Stimulated activated CD8-positive, alpha-beta memory T cell treated with anti-CD3 and anti-CD28 coated beads, Interleukin-4, amount 100 ng/mL, for 4 hours (primary cell): ENCODE measurements at places on chromosomes 12 and 14.

DNA sequence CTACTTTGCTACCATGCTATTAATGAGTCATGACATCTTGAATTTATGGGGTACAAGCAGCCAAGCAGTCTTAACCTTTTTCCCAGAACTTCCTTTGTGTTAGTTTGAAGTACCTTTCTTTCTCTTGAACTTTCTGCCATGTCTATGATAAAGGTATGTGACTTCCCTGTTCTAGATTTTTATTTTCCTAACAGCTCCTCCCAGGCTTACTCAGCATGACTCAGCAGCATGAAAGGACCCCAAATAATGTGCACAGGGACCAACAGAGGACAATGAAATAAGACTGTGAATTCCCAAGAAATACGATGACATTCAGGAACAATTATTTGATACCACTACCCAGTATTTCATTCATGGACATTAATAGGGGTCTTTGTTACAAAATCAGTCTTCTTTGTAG is 60.0 kb downstream of the TTC6 start:
- DNase-seq, result no peak

GRCh38 chr14:96089401-96089800 is 50.2 kb downstream of the C14orf132 start:
- DNase-seq, result no peak

DNA sequence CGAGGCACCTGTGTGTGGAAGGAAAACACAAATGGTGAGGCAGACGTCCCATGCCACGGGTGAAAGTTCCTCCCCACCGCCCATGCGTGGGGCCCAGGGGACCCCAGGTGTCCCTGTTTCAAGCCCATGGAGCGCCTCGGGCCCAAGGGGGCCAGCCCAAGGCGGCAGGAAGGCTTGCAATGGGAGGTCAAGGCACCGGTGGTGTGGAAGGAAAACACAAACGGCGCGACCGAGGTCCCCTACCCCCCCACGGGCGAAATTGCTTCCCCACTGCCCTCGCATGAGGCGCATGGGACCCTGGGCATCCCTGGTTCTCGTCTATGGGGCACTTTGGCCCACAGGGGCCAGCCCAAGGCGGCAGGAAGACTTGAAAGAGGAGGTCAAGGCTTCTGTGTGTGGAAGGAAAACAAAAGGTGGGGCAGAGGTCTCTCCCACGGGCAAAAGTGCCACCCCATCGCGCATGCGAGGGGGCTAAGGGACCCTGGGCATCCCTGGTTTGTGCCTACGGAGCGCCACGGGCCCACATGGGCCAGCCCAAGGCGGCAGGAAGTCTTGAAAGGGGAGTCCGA is 379.4 kb downstream of the ALG10 start:
- DNase-seq, result no peak

- DNase-seq, result no peak
Measured at GRCh38 chr14:100740196-100740825, 13.6 kb downstream of the DLK1 start.

- DNase-seq, result no peak
Measured at GRCh38 chr14:43359317-43359716, 1147.8 kb downstream of the FSCB start.

DNA sequence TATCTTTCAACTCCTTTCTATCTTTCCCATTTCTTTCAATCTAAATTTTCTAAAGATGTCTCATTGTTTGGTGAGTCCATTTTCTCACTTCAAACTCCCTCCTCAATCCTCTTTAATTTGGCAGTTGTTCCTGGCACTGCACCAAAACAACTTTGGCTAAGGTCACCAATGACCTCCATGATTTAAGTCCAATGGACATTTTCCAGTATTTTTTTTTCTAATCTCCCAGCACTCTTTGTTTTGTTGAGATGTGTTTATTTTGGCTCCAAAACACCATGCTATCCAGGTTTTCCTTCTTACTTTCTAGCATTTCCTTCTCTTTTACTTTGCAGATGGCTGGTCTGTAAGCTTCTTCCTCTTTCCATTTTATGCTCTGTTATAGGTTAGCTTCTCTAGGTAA is 42.5 kb upstream of the OTOGL start:
- no peak for DNase-seq

DNA sequence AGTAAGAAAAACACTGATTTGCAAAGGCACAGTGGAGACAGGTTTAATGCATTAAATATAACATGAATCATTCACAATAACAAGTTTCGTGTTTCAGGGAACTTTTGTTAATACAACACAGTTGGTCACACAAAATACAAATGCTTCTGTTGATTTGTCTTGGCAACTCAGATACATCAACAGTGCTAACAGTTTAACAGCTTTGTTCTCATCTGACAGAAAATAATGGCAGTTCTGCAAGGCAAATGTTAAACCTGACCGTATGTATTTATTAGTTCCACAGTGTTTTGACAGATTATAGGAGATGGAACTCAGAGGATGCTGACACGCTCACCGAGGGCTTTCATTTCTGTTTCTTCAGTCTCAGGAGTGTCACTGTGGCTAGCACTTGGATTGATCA is 350.7 kb downstream of the PRKD1 start:
- no peak for DNase-seq

- DNase-seq, result no peak
Measured at GRCh38 chr14:50113381-50114035, 2.9 kb downstream of the VCPKMT start.

DNA sequence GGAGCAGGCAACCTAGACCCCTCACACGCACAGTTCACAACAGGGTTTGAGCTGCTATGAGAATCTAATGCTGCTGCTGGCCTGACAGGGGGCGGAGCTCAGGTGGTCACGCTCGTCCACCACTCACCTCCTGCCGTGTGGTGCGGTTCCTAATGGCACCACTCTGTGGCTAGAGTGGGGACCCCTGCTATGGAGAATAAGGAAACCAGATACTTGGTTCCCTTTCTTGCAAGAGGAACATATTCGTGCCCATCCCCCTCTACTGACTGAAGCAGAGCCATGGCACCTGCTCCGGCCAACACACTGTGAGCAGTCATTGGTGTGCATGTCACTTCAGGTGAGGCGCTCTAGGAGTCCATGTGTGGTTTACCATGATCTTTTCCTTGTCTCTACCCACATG is 30.4 kb upstream of the RIMBP2 start:
- no peak for DNase-seq

GRCh38 chr14:101247842-101248725 is 313.2 kb upstream of the DIO3 start:
- DNase-seq, result no peak

DNA sequence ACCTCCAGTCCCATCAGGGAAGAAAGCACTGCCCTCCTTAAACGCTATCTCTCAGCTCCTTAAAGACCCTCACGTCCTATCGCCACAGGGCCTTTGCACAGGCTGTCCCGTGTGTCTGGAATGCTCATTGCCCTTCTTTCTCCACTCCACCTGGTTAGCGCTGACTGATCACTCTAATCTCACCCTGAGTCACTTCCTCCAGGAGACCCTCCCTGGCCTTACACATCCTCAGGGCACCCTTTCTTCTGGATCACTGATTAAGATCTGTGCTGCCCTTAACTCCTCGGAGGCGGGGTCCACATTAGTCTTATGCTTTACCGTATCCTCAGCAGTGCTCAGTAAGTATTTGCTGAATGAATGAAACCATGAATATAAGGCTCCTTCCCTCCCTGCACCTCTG is 94.7 kb downstream of the SYNE3 start:
- no peak for DNase-seq

DNA sequence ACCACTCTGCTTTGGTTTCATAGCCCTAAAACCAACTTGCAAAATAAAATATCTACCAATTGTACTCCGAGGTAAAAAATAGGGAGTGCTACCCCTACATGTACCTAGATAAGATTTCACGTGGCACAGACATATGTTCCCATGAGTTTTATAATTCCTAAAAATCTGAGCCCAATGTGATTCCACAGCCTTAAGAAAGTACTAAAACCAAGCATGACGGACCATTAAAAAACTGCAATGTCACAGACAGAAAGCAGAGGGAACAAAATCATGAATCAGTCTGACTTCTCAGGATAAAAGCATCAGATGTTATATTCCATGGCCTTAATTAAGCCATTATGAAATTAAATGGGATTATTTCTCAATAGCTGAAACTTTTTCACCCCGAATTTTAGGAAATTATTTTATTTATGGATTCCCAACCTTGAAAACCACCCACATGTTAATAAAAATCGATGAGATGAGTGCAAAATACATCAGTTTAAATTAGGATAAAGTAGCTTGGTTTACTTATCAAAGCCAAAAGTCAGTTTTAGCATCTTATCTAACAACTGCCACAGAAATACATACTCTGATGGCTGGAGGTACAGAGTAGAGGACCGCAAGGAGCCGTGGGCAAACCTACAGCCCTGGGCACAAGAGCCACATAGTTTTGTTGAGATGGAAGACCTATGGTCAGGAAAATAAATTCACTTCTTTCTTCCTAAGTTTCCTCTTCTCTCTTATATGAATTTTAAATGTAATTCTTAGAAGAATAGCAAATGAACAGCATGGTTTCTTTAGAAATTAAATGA is 4.5 kb downstream of the ITPR2 start:
- no peak for DNase-seq

DNA sequence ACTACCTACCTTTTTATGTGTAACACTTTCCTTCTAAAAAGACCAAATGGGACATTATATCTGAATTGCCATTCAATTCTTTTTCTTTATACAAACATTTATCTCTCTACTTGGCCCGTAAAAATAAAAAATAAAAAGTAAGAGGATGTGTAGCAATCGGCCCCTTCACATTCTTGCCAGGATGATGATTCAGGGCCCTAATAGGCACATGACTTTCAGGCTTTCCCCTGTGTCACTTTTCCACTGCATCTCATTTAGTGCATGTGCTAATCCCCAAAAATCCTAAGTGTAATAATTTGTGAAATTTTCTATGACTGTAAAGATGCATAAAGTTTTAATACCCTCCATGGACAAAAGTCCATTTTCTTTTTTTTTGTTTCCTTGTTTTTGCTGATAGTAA is 23.0 kb upstream of the ATP2B1 start:
- DNase-seq, result no peak

- no peak for DNase-seq
Measured at GRCh38 chr12:62933220-62933601, 1.7 kb downstream of the PPM1H start.

- DNase-seq, result no peak
Measured at GRCh38 chr14:30143627-30144026, 216.0 kb upstream of the PRKD1 start.

GRCh38 chr12:66767536-66767935 is 88.7 kb upstream of the GRIP1 start:
- no peak for DNase-seq

DNA sequence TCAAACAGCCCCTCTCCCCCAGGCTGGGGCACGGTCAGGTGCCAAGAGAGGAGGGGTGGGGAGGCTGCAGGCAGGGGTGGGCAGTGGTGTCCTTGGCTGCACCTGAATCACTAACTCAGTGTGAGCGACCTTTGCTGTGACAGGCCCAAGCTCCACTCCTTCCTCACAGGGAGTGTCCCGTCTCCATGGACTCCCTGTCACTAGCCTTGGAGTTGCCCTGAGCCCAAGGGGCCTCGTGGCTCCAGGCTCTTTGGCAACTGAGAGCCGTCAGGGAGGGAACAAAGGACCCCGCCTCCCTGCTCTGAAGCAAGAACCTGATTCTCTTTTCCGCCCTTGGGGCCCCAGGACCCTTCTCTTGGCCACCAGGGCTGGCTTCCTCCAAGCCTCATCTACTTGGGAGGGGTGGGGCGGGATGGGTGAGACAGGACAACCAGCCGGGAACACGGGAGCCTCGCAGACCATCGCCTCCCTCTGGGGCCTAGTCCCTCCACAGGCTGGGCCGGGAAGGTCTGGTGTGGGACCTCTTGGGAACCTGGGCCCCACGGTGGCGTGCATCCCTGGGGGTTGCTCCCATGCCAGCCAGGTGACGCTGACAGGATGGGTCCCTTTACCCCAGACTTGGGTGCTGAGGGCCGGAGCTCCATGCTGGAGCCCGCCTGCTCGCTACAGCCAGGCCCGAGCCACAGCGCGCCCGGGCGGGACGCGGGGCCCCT is 935 bp upstream of the ADSS1 start:
- no peak for DNase-seq

DNA sequence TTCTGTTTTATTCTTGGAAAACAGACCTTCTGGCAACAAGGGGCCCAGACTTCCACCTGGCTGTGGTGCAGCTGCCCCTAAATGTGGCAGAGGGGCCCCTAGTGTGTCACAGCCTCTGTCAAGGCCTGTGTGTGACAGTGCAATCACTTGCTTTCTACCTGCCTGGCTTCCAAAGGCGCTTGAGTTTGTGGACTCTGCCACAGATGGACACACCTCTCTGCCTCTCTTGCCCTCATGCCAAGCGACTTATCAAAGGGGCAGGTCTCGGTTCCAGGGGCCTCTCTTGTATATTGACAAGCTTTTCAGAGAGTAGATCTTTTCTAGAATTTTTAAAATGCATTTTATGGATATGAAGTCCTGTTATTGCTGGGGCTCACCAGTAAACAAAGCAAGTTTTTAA is 217.2 kb downstream of the SLC15A4 start:
- DNase-seq, result no peak

- no peak for DNase-seq
Measured at GRCh38 chr14:87409393-87409792, 583.6 kb downstream of the GALC start.

GRCh38 chr12:116141110-116141832 is 136.2 kb downstream of the MED13L start:
- no peak for DNase-seq

DNA sequence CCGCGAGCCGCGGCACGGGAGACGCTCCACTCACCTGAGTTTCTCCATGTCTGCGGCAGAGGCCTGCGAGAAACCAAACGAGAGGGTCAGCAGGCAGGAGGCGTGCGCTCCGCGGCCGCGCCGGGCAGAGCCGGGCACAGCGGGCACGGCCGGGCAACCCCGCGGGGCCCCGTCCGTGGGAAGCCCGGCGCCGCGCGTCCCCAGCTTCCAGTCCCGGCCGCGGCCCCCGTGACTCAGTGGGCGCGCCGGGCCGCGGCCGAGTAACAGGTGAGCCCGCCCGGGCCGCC is 19.4 kb downstream of the BEGAIN start:
- DNase-seq, result no peak

DNA sequence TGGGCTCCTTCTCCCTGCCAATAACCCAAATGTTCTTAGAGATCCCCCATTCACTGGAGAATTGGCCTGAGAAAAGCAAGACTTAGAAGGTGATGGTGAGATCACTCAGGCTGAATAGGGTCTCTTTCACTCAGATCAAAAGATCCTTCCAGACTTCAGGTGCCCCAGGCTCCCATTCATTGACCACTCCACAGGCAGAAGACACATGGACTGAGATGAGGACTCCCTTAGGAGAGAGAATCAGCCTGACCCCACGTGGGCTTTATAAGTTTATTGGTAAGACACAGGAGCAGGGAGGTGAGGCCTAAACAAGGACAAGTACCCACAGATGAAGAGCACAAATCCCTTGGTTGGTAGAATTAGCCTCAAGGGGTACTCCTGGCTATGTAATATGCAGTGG is 6.1 kb upstream of the KRT72 start:
- no peak for DNase-seq

DNA sequence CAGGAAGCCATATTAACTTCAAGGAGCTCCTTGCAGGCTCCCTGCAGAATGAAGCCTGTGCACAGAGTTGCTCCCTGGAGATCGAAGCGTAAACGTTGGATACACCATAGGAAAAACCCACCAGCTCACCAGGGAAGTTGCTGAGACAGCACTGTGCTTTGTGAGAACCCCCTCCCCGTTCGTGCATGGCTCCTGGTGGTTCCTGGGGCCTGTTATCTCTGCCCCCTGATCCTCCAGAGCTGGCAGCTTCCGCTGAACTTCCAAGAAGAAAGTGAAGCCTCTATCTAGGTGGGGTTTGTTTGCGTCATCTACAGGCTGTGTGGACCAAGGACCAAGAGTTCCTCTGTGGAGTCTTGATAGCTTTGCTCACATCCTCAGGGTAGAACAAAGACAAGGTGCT is 2.4 kb upstream of the CCDC85C start:
- DNase-seq, result no peak
